ENCODE measurements at places on chromosomes 7 and 10.
A peak's percentile ranks its signal among the peaks of the same experiment; 100 is the strongest.

DNA sequence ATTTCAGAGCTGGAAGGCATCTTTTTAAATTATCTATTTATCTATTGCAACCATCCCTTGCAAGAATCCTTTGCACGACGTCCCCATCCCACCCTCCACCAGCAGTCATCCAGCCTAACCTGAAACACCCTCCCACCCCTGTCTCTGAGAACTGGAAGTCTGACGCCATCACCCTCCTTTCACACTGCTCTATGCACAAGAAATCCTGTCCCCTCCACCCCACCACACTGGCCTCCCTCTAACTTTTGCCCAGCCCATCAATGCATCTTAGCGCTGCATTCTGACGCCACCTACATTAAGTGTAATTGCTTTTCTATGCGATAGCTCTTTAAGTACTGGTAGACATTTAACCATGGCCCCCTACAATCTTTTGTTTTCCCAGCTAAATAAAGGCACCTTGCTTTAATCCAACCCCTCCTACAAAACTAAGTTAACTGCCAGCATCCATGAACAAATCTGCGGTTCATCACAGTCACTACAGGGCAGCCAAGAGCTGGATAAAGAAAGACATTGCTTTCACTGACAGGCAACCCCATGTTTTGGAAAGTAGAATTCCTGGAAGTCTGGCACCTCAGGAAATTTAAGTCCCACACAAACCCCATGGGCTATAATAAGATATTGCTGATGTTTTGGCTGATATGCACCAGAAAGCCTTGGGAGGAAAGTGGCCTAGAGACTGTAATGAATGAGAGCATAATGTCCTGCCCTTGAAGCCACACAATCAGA is 128.0 kb downstream of the GLI3 start:
- DNase-seq = no peak

- no peak for DNase-seq
Measured at GRCh38 chr10:112363696-112364688, 9.9 kb upstream of the ACSL5 start.

DNA sequence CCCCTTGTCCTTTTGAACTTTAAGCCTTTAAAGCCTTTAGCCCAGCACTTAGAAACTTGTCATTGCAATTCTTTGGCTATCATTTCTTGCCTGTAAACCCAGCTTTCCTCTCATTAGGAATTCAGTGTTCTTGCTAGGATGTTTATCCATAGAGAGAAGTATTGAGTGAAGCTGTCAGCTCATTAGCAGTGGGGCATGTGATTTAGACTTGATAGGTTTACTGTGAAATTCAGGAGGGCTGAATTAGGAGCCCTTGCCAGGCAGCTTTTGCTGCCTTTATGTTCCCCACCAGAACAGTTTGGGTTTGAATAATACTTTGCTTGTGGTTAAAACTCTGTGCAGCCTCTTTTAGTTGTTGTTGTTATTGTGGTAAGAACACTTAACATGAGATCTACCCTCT is 39.5 kb downstream of the LHFPL3 start:
- no peak for DNase-seq

DNA sequence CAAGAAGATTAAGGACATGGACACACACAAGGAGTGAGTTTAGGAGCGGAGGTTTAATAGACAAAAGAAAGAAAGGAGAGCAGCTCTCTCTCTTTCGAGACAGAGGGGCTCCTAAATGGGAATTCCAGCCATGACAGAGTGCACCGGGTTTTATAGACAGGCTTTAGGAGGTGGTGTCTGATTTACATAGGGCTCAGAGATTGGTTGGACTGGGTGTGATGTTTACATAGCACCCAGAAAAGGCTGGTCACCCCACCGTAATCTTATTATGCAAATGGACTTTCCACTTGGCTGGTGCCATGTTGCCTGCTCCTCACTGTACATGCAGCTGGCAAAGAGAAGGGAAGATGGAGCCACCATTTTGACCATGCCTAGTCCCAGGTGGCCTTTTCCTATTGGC is 28.4 kb upstream of the MRC1 start:
- no peak for DNase-seq

- DNase-seq = no peak
Measured at GRCh38 chr10:114845978-114846693, 24.6 kb downstream of the FHIP2A start.

- DNase-seq = peak; percentile 41
Measured at GRCh38 chr10:2978111-2978510, 89.2 kb upstream of the PFKP start.

DNA sequence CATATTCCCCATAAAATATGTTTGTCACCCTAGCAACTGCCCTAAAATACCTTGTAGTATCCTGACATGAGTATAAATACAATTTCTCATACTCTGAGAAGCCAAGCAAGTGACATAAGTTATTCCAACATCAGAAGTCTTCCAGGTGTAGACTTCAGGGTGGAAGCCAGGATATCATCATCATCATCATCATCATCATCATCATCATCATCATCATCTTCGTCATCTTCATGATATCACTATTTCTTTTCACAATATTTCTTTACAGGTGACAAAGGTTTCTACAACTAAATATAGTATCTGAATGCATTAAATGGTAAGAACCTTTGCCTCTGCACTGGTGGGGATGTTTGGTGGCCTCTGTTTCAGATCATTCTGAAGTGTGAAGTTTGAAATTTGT is 10.0 kb upstream of the GPR141 start:
- DNase-seq = no peak

DNA sequence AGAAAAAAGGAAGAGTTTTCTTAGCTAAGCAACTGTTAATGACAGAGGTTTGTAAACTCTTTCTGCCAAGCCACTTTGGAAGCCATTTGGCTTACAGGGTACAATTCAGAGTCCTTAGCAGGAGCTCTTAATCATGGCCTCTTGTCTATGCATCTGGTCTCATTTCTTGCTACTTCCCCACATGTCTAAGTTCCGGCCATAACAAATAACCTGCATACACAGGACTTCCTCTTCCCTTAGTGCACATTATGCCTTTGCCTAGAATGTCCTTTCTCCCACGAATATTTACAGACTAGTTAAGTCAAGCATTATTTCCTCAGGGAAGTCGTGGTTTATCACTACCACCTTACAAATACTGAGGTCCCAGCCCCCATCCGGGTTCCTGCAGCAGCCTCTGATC is 8.6 kb upstream of the UPF2 start:
- peak; percentile 47 for DNase-seq

GRCh38 chr10:19826712-19827111 is 10.5 kb downstream of the PLXDC2 start:
- DNase-seq = peak; percentile 86

DNA sequence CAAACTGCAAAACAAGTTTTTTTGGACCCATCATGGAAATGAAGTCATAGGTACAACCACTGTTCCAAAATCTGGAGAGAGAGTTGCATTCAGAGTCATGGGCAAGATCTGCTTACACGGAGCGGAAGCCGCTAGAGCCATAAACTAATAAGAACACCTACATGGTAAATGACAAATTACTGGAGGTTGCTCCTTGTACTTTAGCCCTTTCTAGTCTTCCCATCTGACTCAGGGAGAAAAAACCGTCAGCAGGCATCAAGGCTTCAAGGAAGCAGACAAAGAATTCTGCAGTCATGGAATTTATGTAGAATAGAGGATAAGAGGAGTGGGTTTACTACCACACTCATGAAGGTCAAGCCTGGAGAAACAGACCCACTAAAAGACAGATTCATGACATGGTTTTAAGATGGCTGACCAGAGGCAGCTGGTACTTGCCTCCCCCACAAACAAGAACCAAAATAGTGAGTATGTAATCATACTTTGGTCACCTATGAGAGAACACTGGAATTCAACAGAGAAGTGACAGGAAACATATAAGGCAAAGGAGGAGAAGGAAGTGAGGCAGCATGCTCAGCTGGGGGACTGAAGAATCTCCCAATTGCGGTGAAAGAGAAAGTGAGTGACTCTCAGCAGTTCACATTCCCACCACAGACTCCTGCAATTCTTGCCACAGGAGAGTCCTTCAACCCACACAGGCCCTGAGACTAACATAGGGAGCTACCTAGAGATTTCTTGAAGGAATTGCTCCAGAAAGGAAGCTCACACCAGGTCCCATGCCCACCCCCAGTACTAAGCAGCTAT is 42.4 kb upstream of the ASAH2 start:
- peak; percentile 35 for DNase-seq

DNA sequence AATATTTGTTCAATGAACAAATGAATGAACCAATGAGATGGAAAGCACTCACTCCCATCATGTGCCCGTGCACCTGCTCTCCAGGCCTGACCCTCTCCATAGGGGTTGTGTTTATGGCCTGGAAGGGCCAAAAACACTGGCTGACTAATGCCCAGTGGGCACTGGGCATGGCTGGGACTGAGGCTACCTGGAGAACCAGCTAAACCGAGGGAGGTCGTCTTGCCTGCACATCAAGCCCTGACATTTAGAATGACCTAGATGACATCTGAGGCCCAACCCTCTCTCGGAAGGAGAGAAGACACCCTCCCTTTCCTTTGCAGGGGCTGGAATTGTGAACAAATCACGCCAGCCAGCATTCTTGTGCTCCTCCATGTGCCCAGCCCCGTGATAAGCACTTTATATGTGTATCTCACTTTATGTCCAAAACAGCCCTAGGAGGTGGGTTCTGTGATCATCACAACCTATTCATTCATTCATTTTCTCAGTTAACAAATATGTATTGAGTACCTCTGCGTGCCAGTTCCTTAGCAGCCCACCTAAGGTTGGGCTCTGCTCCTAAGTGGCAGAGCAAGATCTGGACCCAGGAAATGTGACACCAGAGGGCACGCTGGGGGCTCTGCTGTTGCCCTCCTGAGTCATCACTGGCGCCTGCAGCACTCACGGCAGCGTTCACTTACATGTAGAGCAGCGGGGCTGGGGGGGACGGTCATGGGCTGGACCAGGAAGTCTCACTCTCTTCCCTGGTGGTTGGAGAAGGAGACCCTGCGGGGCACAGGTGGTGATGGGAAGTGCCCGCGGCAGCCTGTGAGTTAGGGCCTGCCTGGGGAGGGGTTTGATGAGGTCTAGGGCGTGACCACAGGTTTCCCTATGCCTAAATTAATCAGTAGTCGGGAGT is 52.0 kb downstream of the TSPAN15 start:
- no peak for DNase-seq

- DNase-seq = no peak
Measured at GRCh38 chr10:119414081-119414611, 128.4 kb downstream of the RGS10 start.

- DNase-seq = no peak
Measured at GRCh38 chr10:31771331-31771831, 157.2 kb downstream of the ARHGAP12 start.

- DNase-seq = no peak
Measured at GRCh38 chr10:22453948-22454591, 108.8 kb downstream of the SPAG6 start.

DNA sequence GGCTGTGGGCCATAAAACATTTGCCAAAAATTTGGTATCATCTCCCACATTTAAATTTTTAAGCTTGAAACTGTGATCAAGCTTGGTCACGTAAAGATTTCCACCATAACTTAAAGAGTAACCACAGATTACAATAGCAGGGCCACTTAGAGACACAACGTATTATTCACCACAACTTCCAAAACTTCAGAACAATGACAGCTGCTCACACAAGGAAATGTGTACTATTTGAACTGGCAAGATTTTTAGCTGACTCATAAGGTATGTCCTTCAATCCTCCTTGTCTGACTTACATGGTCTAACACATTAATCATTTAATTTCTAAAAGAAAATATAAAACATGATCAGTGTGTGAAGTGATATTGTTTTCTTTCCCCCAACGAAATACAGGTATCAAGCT is 234.5 kb downstream of the PARD3 start:
- no peak for DNase-seq

DNA sequence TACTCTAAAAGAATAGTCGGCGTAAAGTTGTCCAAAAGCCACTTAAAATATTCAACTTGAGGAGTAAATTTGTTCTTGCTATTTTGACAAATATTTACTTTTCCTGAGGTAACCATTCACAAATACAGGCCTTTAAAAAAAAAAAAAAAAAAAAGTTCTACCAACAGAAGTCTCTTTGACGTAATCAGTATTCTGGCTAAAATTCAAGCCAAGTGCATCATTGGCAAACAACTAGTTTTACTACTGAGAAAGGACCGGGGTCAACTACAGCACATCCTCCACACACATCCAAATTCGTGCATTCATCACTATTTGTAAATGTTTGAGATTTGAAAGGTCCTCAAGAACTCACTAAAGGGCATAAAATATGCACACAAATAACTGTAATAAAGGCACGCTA is 2.0 kb downstream of the OAT start:
- DNase-seq = no peak

DNA sequence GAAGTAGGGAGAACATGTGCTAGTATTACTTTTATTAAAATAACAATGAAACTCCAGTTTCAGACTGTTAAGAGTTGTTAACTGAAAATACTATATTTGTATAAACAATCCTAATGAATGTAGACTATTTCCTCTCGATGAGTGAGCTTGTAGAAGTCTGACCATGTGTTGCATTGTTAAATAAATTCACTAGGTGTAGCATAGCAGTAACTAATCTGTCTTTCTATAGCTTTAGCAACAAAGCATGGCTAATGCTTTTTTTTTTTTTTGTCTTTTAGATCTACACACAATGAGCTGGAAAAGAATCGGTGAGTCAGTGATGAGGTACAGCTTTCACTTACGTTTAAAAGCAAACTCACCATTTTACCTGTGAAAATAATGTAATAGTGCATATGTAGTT is 37.1 kb downstream of the MXI1 start:
- DNase-seq = no peak

GRCh38 chr10:126661356-126661755 is 9.1 kb downstream of the C10orf90 start:
- no peak for DNase-seq

- peak; percentile 93 for DNase-seq
Measured at GRCh38 chr7:140342727-140343514, 55.4 kb downstream of the SLC37A3 start.
